Activated CD4-positive, alpha-beta memory T cell treated with anti-CD3 and anti-CD28 coated beads for 36 hours (primary cell): ENCODE measurements at places on chromosomes 2 and 18.

GRCh38 chr2:160402501-160402900 is 91.1 kb downstream of the RBMS1 start:
- no peak for DNase-seq

GRCh38 chr2:234958746-234959395 is 7.1 kb downstream of the SH3BP4 start:
- no peak for DNase-seq

DNA sequence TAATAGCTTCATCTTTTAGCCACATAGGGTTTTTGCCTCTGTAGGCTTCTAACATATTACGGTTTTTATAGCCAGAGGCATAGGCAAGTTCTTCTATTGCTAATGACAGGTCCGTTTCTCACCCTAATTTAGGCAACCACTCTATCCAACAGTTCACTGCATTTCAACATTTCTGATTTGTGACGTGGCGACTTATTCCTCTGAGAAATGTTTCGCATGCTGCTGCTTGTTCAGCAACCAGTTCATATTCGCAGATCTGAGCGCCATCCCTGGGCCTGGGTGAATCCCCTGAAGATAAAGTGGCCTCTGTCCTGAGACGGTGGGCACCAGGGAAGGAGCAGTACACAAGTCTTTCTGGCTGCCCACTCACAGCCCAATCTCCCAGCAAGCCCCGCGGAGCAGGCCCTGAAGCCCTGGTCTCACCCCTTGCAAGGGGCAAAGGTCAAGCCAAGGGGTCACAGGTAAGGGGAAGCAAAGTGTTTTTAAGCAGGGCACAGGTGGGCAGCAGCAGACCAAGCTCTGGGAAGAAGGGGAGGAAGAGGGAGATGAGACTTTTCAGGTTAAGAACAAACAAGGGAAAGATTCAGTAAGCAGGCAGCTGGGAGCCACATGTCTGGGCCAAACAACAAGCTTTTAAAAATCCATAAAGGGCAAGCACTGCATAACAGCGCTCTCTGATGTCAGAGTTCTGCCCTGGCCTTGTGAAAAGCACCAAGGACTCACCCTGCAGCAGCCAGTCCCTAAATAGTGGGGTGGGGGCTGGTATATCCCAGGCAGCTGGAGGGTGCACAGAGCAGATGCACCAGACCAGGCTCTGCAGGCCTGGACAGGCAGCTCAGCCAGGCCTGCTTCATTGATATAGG is 10.8 kb upstream of the COX7A2L start:
- no peak for DNase-seq

GRCh38 chr2:216315802-216316603 is 56.3 kb downstream of the MARCHF4 start:
- no peak for DNase-seq

DNA sequence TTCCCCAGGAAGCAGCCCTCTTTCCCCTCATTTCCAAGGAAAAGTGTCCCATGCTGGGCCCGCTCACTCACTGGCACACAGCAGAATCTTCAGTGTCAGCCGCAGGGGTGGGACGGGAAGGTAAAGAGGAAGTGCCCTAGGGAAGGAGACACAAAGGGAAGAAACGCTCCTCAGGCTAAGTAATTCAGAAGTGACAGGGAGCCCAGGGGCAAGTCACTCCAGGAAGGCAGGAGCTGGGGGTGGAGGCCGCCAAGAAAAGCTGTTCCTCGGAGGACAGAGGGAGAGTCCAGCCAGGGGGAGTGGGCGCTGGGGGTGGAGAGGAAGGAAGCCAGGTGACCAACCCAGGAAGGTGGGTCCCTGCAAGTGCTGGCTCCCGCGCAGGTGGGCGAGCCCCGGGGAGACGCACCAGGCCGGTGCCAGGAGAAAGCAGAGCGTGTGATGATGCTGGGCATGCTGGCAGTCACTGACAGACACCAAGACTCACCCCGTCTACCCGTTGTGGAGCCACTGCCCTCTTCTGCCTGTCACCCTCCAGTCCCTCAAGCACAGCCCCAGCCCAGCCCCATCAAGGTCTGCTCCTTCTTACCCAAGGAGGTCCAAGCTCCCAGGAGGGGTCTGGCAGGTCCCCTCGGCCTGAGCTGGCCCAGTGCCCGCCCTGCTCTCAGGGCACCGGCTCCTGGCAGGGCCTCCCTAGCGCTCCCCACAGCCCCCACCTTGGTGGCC is 21.7 kb downstream of the HDAC4 start:
- DNase-seq: no peak

DNA sequence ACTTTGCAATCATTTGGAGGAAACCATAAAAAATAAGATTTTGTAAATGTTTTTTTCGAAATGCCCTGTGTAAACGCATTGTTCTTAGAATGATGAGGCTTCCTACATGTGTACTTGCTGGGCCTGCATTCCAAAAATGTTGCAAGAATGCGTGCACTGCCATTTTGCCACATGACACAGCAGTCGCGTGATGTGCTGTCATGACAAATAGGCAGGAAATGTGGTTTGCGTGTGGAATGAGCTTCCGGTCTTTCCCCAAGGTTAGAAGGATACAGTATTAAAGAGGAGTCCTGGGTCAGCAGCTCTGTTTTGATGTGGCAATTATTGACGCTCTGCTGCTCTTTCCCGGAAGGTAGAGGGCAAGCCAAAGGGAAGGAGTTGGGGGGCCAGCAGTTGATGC is 18.1 kb upstream of the SERPINB2 start:
- DNase-seq: no peak

- DNase-seq: no peak
Measured at GRCh38 chr2:235055891-235056516, 104.2 kb downstream of the SH3BP4 start.

DNA sequence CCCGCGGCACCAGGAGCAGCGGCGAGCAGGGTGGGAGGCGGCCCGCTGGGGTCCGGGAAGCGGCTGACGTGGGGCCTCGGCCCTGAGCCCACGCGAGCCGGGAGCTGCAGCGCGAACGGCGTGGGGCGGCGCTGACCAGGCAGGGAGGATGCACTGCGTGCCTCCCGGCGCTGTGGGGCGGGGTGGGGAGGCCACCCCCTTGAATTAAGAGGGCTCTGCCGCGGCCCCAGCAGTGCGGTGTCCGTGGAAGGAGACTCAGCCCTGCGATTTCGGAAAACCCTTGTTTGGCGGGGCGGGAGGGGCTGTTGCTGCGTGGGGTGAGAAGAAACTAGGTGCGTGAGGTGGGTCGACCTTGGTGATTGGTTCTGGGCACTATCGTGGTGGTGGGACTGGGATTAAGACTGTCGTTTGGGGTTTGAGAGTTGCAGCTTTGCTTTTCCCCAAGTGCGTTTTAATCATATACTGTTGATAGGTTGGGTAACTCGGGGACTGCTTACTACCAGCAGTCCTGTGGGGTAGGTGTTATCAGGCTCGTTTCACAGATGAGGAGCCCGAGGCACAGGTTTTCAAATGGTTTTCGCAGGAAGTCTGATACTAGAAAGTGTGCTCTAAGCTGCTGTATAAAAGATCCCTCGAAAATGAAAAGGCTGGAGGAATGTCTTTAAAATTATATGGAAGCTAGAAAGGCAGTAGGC is 722 bp downstream of the ACSL3 start:
- DNase-seq: peak; percentile 57

GRCh38 chr2:64797881-64798575 is 144.3 kb upstream of the SERTAD2 start:
- DNase-seq: no peak

- DNase-seq: no peak
Measured at GRCh38 chr18:67518566-67518965, 2.0 kb upstream of the DSEL start.

GRCh38 chr18:48989304-48990303 is 38.8 kb upstream of the SMAD7 start:
- DNase-seq: no peak

DNA sequence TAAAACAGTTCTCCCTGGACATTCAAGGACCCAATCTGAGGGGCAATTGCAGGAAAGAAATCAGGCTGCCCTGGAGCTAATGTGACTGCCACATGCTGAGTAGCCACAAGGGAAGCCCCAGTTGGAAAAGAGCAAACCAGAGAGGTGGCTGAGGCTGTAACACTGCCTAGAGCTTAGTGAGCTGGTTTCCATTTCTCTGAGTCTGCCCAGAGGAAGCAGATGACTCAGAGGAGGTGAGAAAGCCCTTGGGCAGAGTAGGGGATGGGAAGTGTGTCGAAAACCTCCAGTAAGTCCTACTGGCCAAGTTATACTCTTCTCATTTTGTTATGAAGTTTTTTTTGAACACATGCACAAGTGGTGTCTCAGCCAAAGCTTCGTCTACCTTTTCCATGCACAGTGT is 753.0 kb downstream of the CNTNAP5 start:
- no peak for DNase-seq

DNA sequence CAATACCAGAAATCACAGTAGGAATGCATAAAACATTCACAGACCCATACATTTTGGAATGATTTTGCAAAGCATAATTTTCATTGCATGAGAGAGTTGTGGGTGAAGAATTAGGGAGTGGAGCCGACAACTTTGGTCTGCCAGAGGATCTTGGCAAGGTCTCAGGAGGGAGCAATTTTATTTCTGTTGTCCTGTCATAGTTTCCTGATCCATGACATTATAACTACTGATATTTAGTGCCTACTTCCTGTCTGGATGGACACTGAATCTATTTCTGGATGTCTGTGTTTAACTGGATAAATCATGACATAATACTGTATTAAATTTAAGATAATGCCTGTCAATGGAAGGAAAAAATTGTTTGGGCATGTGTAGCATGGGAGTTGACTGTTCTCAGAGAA is 2.4 kb downstream of the ITGA4 start:
- no peak for DNase-seq

GRCh38 chr18:74268175-74268574 is 23.6 kb downstream of the CYB5A start:
- no peak for DNase-seq

DNA sequence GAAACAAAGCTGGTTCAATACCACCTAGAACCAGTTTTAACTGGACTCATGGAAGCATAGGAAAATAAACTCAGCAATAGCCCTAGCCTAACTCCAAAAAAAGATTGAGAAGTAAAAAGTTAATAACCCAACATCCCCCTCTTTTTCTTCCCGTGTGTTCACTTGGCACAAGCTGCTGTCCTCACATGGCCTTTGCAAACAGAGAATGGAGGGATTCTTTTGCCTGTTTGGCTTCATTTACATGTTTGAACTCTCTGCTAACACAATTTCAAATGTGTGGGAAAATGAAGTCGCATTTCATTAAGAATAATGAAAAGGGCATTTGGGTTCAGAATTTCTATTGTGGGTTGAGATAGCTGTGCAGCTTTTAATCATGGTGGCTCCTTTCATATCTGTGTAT is 589.2 kb upstream of the LRRTM1 start:
- no peak for DNase-seq

- no peak for DNase-seq
Measured at GRCh38 chr18:31661965-31662364, 22.4 kb downstream of the B4GALT6 start.

- peak; percentile 72 for DNase-seq
Measured at GRCh38 chr18:48975817-48976649, 25.3 kb upstream of the SMAD7 start.

- DNase-seq: no peak
Measured at GRCh38 chr2:85733121-85733960, 20.4 kb upstream of the ATOH8 start.

GRCh38 chr2:29054430-29054829 is 19.9 kb downstream of the PCARE start:
- no peak for DNase-seq

GRCh38 chr18:69636529-69637301 is 236.0 kb downstream of the DOK6 start:
- peak; percentile 31 for DNase-seq

- no peak for DNase-seq
Measured at GRCh38 chr2:100647709-100648108, 84.9 kb downstream of the PDCL3 start.

DNA sequence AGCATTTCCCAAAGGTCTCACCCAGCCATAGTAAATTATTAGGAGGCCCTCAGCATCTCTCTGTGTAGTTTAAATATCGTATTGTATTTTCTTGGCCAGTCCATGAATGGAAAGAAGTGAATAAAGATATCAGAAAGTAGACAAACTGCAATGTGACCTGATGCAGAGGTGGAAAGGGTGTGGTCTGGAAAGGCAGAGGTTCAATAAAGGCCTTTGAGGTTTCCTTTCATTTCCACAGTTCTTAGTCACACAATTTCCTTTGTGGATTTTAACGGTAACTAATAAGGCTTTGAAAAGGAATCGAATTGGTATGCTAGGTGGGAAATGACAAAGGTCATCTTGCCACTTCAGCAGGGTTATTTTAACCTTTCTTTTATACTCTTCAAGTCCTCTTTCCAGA is 20.1 kb upstream of the WIPF1 start:
- DNase-seq: no peak

- DNase-seq: no peak
Measured at GRCh38 chr2:237535385-237536082, 30.8 kb upstream of the PRLH start.

DNA sequence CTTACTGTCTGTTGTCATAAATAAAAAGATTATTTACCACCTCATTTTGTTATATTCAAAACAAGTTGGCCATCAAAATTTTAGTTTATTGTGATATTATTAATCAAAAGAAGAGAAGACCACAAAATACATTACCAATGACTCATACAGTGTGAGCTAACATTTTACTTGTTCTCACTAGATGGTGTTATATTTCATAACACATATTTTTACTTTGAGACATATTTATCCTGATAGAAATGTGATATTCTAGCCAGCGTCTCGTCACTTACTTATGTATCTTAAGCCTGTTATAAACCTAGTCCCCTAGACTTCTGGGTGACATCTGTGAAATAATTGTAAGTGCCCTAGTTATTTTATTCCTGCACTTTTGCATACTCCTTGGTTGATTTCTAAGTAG is 263.2 kb downstream of the CDH7 start:
- DNase-seq: no peak

- DNase-seq: no peak
Measured at GRCh38 chr2:217553679-217554078, 449.1 kb downstream of the TNS1 start.

DNA sequence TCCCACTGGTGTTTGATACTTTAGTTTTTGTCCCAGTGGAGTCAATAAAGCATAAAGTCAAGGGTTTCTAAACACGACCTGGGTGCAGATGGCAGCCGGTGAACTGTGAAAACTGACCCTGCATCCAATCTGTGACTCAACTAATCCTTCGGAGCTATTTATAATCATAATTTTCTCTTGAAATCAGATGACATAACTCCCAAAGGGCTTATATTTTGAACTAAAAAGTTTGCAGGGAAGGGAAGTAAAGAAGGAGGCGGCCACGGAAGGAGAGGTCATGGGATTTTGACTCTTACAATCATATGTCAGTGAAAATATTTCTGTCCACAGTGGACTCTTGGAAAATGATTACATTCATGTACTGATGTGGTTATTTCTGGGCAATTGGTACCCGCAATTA is 178.5 kb downstream of the PDE1A start:
- no peak for DNase-seq

DNA sequence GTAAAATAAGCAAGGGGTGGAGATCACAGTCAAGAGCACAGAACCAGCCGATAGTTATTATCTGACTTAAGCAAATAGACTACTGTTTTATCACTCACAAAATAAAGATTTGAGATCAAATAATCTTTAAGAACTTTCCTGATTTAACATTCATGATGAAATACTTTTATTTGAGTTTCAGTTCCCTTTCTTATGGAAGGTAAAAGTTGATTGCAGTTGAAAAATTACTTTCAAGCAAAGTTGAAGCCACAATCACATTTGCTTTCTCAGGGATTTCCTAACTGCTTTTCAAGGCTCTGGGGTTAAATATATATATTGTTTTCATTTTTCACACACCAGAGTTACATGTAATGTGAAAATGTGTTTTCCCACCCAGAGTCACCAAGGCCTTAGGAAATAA is 599.5 kb downstream of the KCNJ3 start:
- no peak for DNase-seq

- no peak for DNase-seq
Measured at GRCh38 chr2:100380681-100381080, 36.8 kb downstream of the CHST10 start.

GRCh38 chr18:56647071-56647470 is 4.1 kb upstream of the WDR7 start:
- DNase-seq: peak; percentile 26
